T-helper 1 cell (primary cell): ENCODE measurements at places on chromosomes 3 and 15.

DNA sequence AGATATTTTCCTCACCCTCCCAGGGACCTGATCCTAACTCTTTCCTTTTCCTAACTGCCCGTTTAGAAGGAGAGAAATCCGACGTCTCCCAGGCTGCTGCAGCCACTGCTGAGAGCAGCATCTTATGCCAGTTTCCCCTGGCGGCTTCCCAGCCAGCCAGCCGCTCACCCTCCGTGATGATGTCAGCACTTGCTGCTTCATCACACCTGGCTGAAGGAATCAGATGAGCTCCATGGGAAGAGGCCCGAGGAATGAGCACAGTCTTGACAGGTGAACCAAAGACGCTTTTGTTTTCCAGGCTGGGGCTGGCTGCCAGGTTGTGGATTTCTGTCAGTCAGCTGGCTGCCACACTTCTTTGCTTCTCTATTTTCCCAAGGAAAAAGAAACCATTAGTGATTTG lies 445.1 kb upstream of the RBMS3 start:
- no peak for DNase-seq

- no peak for DNase-seq
These were observed 105.3 kb upstream of the ACP3 start for GRCh38 chr3:132211896-132212295.

DNA sequence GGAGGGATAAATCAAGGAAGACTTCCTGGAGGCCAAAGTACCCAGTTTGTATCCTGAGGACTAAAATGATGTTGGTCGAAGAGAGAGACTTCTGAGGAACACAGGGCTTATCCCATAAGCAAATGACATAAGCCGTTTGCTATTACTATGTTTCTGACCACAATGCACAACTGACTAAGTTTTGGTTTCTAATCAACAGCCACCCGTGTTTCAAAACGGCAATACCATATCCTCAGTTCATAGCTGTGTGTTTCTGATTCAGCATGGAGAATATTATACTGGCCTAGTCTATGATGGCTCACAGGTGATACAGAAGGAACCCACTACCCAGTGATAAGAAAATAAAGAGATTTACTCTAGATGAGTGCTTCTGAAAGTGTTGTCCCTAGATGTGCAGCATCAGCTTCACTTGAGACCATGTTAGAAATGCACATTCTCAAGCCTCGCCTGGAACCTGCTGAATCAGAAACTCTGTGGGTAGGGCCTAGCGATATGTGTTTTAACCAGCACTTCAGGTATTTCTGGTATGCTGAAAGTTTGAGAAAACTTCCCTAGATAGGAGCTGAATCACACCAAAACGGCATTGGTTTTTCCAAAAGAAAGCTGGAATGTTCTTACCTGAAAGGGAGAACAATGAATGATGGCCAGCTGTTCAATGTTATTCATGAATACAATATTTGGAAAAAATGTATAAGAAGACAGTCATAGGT lies 639.7 kb upstream of the NR2F2 start:
- DNase-seq = no peak

DNA sequence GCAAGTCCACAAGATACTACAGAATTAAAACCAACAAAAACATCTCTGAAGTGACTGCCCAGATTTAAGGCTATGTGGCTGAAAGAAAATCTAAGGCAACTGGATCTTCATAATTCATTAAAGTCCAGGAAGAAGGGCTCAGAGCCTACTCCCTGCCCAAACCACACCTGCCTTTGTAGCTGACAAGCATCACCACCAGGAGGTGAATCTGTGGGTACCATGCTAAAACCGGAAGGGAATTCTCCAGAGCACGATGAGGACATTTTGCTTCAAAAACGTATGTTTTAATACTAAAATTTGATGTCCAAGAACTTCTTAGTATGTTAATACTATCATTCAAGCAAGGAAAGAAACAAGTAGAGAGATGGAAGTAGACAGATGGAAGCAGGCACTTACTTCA lies 495.9 kb upstream of the NECTIN3 start:
- no peak for DNase-seq

DNA sequence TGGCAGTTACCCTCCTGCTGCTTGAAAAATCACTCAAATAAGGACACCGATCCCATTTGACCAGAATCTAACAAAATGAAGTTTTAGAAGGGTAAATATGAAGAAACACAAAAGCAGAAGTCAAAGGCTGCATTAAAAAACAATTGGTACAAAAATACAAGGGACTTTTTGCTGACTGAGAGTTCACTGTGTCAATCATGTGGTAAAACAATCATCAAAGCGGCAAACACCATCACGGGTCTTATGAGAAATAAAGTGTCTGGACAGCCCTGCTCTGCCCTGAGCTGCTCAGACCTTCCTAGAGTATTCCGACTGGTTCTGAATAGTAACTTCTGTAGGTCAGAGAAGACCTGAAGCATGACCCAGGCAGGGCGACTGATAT lies 137.2 kb upstream of the RAD18 start:
- DNase-seq = no peak

GRCh38 chr3:148863814-148864213 lies 1.3 kb upstream of the CPA3 start:
- DNase-seq = no peak

GRCh38 chr3:72242326-72242725 lies 457.4 kb upstream of the PROK2 start:
- DNase-seq = no peak

DNA sequence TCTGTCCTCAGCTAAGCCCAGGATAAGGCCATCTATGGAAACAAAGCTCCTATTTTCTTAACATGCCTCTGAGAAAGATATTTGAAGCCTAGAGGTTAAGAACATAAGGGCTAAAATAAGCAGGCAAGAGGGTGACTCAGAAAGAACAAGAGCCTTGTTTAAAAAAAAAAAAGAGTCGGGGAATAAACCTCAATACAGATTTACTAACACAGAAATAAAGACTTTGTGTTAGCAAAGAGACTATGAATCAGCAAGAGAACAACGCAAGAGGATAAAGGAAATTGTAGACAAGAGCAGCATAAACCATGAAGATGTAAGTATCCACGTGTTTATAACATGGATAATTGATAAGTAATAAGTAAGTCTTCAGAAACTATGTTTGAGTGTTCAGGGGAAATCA lies 36.0 kb downstream of the RAB27A start:
- DNase-seq = no peak

GRCh38 chr3:182007441-182007840 lies 295.7 kb downstream of the SOX2 start:
- no peak for DNase-seq

- DNase-seq = no peak
These were observed 31.6 kb upstream of the ACAD9 start for GRCh38 chr3:128847666-128848370.

GRCh38 chr3:147118611-147119010 lies 287.7 kb downstream of the ZIC4 start:
- DNase-seq = no peak

DNA sequence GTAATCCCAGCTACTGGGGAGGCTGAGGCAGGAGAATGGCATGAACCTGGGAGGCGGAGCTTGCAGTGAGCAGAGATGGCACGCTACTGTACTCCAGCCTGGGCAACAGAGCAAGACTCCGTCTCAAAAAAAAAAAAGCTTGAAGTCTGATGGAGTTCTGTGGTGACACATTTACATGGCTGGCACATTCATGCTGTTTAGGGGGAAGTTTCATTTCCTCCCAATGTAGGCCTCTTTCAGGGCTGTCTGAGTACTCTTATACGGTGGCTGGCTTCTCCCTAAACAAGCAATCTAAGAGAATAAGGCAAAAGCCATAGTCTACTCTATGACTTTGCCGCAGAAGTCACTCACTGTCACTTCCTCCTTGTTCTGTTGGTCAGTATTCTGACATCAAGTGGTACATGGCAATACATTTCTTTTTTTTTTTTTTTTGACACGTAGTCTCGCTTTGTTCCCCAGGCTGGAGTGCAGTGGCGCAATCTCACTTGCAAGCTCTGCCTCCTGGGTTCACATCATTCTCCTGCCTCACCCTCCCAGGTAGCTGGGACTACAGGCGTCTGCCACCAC lies 41.2 kb downstream of the OIP5 start:
- DNase-seq = no peak

DNA sequence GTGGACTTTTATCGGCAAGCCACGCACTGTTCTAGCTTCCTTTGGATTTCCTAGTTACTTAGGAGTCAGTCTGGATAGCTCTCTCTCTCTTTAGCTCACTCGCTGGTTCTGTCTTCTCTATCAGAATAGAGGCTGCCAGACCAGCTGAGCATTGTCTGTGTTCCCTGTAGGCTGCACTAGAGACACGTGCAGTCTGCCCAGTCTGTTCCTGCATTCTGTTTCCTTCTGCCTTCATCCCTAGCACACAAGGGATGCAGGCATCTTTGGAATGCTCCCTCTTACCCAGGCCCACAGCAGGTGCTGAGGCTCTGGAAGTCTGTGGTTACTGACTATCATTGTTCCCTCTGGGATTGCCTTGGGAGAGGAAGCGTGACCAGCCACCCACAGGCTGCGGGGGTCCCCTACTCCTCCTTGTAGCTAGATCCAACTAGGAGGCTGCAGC lies 322.8 kb downstream of the ZNF621 start:
- no peak for DNase-seq

- no peak for DNase-seq
These were observed 452.1 kb upstream of the KCNMB2 start for GRCh38 chr3:178083906-178084866.

DNA sequence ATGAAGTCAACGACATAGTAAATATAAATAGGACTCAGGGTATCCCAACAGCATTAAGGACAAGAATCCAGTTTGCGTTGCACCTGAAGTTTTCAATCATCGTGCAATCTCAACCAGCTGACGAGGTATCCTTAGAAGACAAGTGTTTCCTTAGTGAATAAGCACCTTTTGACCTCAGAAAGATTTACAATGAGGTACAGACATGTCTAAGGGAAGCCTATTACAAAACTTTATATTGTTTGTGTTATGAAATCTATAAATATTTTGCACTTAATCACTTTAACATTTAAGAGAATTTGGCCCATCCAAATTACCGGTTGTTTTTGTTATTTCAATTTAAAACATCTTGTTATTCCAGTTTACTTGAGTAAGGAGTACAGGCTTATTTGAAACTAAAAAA lies 64.9 kb upstream of the PRICKLE2 start:
- no peak for DNase-seq

GRCh38 chr3:171407759-171408158 lies 52.4 kb downstream of the TNIK start:
- no peak for DNase-seq

- DNase-seq = no peak
These were observed 4.9 kb upstream of the TP63 start for GRCh38 chr3:189626286-189626685.

- DNase-seq = peak; percentile 14
These were observed 24.5 kb upstream of the PLA2G4D start for GRCh38 chr15:42118650-42119445.

GRCh38 chr15:80350941-80351610 lies 53.1 kb upstream of the ARNT2 start:
- DNase-seq = no peak

DNA sequence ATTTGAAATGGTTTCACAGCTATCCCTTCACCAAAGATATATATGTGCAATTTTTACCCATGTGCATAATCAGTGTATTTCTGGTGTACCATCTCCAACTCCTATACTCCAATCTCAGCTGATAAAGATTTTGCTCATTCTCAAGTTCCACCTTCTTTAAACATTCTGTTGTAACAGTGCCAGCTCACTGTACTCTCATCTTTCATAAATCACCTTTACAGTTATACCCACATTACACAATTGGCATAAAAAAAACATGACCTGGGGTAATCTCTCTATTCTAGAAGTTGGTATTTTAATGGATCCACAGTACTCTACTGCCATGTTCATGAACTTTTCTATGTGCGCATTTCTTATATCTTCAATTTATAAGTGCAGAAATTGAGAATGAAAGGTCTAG lies 339.9 kb upstream of the DPH6 start:
- no peak for DNase-seq

DNA sequence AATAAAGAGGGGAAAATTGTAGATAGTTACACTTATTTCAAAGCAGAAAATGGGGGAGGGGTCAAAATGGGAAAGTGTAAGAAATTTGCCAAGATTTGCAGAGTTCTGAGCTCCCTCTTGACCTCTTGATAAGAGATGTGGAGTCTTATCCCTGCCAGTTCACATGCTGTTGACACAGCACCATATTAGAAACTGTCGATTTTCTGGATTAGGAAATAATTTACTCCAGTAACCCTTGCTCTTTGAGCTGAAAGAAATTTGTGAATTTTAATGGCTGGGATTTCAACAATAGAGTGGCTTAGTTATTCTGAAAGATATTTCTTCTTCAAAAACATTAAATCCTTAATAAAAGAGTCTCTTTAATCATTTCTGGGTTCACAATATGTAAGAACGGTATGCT lies 306.2 kb upstream of the CNTN4 start:
- DNase-seq = no peak

DNA sequence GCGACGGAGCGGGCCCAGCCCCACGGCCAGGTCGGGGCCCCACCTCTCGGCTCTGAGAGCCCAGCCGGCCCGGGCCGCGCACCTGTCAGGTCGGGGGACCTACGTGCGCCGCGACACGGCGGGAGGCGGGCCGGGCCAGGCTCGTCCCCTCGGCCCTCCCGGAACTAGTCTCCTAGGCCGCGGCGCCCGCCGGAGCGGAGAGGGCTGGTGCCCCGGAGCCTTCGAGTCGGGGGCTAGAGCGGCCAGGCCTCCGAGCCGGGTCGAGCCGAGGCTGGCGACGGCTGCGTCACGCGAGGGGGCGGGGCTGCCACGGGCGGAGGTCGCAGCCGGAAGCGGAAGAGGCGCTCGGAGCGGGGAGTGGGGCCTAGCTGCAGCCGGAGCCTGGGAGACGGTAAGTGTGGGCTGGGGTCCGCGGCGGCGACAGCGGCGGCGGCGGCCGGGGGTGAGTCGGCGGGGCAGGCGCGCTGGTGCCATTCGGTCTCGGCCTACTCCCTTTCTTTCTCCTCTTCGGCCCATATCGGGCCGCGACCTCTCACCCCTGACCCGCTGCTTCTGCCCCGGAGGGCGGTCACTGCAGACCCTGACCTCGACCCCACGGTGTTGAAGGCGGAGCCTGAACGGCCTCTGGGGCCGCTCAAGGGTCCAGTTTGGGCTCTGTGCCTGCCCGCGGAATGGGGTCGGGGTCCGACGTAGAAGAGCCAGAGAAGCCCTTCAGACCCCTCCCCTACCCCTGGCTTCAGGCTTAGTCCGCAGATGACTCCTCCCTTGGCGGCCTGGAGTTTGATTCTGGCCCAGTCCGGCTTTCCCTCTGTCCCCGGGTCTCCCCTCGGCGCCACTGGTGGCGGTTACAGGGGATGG lies at the start of gene CLK3:
CLK3 (plus strand) TSS at position 329 of the 858 bp plus-strand sequence. CDS start 3,361 bp downstream, outside the sequence.
- peak; percentile 88 for DNase-seq

- DNase-seq = no peak
These were observed 50.8 kb upstream of the NSMCE3 start for GRCh38 chr15:29320420-29320819.
